ENCODE measurements at places on chromosomes 3 and 15. TPM values are rescaled to one million over a fixed set of nuclear protein-coding genes. Genes with fewer than 3 reads are reported as not detected.

DNA sequence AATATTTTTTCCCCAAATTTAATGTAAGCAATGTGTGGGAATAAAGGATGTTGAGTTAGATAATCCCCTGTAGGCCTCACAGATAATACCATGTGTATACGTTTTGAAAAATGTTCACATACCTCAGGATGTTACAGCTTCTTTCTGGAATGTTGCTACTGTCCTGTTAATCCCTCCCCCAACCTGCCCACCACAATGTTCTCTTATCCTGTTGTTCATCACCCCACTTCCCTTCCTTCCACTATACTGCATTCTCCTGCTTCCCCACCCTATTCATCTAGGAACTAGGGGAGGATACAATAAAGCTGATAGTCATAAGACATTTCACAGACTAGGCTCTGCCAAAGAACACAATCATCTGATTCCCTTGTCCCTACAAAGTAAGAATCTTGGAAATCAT, 92.1 kb downstream of the IGF2BP2 start:
- no peak for DNase-seq

GRCh38 chr15:68410466-68411342, 21.3 kb downstream of the ITGA11 start:
- DNase-seq, result no peak

- no peak for DNase-seq
Observed at GRCh38 chr3:29275309-29275708, 5.6 kb upstream of the RBMS3 start.

GRCh38 chr15:44009038-44009437, 182.2 kb downstream of the WDR76 start:
- DNase-seq, result no peak

DNA sequence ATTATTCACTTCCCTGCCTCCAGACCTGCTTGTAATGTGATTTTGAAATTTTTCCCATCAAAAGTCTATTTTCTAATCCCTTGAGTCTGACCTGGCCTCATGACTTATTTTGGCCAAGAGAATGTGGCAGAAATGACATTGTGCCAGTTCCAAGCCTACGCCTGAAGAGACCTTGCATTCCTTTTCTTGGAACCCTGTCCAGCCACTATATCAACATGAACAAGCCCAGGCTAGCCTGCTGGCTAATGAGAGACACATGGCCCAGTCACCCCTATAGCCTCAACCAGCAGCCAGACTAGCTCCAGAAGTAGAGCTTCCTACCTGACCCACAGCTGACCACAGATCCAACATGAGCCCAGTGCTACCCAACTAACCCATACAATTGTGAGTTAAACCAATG, 121.1 kb upstream of the ACP3 start:
- no peak for DNase-seq

- no peak for DNase-seq
Observed at GRCh38 chr3:122091602-122092295, 36.6 kb downstream of the CD86 start.

GRCh38 chr15:27870320-27870719, 228.8 kb downstream of the OCA2 start:
- DNase-seq, result no peak

Gene LRRC58
- total RNA-seq, result 15.8 TPM

Gene DUOXA1
- not detected for total RNA-seq

Gene LIPC
- 0.99 TPM for total RNA-seq

Gene AHSG
- total RNA-seq, result not detected

All from CD4-positive, CD25-positive, alpha-beta regulatory T cell (primary cell).